ENCODE measurements at places on chromosomes 7 and 10.

DNA sequence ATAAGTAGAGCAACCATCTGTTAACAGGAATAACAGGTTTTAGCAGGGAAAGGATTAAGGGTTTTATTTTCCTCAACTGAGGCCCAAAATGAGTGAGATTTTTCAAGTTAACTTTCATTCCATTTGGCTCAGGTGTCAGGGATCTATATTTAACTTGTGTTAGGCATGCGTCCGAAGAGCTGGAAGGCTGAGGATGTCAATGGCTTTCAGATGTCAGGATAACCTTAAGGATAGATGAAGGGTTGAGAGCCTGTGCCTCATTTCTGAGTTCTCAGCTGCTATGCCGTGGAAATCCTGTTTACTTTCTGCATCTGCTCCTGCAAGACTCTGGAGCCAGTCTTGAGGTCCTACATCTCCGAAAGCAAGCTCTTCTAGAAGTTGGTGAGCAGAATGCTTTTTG lies 36.4 kb upstream of the CD36 start:
- DNase-seq, result no peak

GRCh38 chr10:65033957-65034356 lies 1512.8 kb downstream of the REEP3 start:
- DNase-seq, result no peak

- no peak for DNase-seq
Observed at GRCh38 chr10:67662415-67662814, 33.6 kb downstream of the CTNNA3 start.

GRCh38 chr7:65907501-65908198 lies 34.8 kb downstream of the VKORC1L1 start:
- no peak for DNase-seq

DNA sequence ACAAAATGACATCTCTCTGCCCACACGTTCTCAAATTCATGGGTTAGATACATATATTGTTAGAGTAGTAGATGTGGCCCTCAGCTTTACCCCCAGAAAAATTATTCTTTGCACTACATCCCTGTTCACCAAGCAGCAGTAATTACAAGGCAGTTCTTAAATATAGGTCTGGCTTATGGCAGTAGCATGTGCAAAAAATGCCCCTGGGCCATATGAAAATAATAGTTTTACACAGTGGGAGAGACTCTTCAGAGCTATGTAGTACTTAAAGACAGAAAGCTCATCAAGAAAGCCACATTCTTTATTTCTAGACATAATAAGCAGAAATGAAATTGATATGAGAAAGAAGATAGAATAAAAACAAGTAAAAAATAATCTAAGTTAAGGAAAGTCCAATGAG lies 196.3 kb upstream of the FOXP2 start:
- DNase-seq, result no peak

DNA sequence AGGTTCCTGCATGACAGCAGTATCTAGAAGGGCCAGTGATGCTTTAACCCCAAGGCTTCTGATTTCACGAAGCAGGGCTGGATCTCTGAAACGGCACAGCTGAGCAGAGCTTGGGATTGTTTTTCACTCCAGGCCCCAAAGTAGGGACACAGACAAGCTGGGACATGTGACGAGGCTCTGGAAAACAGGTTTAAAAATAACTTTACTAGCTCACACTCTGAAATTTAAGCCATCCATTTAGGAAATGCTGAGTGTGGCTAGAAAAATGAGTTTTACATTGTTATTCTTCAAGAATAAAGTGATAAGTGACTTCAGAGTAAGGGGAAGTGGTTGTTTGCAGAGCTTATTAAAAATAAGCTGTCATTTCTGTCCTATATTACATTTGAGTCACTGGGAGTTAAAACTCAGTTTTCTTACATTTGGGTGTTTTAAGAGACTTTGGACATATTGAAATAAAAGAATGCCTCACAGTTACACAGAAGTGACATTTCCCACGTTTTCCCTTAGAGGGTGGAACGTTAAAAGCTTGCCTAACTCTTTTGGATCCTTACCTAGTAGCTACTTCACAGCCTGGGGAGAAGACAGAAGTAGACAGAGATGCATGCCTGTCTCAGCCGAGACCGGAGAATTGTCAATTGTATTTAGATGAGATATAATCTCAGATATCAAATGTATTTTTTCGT lies 107.8 kb downstream of the GALNT17 start:
- no peak for DNase-seq

GRCh38 chr10:86090807-86091206 lies 275.8 kb downstream of the GRID1 start:
- DNase-seq, result no peak

DNA sequence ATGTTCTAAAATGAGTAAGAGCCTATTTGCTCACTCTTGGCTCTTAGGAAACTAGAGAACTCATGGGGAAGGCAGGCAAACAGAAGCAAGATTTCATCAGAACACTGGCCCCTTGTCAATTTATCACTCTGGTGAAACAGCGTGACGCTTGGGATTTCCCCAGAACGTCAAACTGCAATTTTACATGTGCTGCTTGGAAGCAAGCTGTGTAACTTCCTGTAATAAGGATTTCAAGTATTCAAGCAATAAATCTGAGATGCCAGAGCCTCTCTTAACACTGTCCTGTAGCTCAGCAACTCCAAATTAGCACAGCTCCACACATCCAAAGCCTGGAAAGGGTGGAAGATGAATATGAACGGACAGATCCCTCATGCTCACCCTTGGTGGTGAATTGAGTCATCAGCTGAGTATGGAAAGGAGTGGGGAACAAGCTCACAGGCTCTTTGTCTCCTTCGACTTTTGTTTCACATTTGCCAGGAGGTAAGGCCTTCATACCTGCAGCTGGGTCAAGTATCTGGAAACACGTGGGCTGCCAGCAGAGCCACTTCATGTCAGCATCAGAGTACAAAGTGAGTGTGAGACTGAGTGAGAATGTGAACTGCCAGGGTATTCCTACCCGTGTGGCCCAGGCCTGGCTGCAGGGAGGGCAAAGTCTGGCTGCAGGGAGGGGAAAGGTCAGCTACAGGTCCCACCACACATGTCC lies 140.4 kb upstream of the NAMPT start:
- peak; percentile 56 for DNase-seq

DNA sequence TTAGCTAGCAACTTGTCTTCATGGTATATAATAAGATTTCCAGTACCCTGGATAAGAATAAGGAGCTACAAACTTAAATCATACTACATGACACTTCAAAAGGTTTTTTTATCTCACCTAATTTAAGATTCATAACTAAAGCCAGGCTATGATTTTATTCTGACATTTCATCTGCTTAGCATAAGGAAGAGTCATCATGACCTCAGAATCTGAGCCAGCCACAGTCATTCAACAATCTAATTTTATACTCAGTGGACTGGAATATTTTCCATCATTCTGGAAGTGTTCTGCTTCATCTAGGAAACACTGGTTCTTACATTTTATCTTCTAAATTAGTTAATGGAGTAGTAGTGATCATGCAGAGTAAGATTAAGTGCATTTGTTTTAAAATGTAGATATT lies 102.1 kb upstream of the KCND2 start:
- no peak for DNase-seq

DNA sequence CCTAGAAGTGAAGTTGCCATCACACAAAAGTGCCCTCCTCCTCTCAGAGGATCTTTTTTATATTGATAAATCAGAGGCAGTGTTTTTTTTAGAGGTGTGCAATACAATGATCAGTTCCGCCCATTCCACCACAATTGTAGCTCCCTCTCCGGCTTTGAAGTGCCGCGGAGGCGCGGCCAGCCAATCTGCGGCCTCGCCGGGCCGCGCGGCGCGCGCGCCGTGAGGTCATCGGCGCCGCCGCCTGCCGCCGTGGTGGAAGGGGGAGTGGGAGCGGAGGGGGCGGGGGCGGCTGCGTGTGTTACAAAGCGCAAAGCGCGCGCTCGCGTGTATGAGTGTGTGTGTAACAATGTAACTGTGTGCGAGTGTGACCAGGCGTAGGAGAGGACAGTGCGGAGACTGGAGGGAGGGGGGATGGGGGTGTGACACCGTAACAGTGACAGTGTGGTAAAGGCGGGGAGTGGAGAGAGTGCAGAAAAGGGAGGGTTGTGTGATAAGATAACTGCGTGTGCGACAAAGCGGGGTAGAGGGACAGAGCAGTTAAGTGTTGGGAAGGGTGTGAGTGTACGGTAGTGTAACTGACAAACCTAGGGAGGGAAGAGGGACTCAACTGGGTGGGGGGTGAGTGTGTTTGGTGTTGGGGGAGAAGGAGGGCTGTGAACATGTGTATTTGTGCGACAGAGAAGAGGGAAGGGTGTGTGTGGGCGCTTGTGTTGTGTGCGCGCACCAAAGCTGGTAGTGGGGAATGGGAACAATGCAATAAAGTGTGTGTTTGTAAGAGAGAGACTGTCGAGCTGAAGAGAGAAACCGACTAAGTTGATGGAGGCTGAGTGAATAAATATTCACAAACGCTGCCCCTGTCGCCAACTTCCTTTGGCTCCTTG lies at the start of gene SP8:
Gene SP8, minus strand, starts transcription at position 108 of the 881 bp plus-strand sequence. Its CDS starts 88 bp downstream, at position 20.
- DNase-seq, result no peak

GRCh38 chr10:75530299-75530698 lies 98.9 kb downstream of the LRMDA start:
- DNase-seq, result no peak

DNA sequence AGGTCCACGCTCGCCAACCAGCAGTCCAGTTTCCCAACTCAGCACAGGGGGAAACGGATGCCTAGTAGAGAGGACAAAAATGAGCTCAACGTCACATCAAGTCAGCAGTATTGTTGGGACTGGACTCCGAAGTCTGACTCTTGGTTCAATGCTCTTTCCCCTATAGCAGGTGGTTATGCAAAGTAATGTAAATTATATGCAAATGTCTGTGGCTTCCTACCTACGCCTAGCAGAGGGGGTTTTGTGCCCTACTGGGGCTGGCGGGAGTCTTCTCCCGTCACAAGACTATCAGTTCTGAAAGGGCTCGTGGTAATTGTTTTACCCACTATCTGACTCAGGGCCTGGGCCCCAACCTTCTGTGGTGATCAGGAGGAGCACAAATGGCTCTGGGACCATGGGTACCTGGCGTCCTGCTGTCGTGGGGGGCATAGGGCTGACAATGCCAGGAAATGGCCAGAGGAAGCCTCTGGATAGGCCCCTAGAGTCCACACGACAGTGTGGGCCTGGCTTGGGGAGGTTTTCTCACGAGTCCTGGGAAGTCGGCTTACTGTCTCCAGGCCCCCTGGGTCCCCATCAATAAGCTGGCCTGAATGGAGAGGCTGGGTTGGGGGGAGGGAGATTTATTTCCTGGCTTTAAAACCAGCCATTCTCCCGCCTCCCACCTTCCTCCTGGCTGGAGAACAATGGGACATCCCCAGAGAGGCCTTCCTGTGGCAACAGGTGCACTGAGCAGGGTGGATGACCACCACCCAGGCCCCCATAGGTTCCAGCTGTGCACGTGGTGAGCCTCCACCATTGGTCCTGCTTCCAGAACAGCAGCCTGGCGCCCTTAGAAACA lies 41.8 kb downstream of the UNC5B start:
- no peak for DNase-seq

DNA sequence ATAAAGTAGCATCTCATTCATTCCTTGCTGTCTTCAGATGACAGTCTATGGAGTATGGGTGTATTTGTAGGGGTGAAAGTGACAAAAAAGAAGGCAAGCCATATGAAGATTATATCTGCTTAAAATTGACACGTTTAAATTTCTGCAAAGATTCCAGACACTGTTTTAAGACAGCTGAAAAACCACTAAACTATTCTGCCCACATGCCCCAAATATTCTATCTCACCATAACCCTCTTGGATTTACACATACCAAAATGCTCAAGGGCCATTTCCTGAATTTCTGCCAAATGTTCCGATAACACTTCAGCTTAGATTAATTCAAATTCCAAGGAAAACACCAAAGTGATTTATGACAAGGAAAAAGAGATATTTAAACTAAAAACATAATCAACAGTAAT lies 99.9 kb upstream of the IL6 start:
- DNase-seq, result no peak

DNA sequence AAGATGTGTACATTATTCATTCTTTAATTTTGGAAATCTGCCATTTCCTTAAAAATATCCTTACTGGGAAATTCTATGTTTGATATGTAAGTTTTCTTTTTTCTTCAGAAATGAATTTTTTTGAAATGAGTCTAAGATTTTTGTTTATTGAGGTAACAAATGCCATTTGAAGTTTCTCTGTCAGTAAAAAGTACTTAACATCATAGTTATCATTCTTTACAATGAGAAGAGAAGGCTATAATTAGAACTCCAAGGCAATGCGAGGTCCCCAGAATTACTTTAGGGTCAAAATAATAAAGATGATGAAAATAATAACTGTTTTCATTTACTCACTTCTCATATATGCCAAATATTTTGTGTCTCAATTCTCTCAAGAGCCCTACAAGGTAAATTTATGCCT lies 37.0 kb upstream of the RHOBTB1 start:
- no peak for DNase-seq

GRCh38 chr7:78779788-78780187 lies 673.7 kb downstream of the MAGI2 start:
- DNase-seq, result no peak

DNA sequence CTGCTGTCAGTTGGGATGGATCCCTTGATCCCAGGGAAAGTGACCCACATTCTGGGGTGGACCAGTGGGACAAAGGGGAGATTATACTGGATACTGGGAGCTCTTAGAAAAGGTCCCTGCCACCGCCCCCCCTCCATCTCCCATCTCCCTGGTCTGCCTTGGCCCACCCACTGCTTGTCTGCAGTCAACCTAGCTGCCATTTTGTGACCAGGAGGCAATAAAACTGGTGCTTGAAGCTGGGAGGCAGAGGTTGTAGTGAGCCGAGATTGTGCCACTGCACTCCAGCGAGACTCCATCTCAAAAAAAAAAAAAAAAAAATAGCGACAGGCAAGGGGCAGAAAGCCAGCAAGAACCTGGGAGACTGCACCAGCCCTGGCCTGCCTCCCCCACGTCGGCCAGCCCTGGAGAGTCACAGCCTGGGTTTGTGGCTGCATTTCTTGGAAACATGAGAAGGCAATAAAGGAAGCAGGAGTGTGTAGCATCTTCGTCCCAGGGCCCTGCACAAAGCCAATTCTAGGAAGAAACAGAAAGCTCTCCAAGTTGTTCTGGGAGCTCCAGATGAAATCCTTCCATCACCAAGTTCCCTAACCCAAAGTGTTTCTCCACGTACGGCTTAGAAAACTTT lies 4.7 kb upstream of the ARPC1B start:
- no peak for DNase-seq

GRCh38 chr10:72808001-72808400 lies 85.5 kb upstream of the OIT3 start:
- DNase-seq, result no peak

DNA sequence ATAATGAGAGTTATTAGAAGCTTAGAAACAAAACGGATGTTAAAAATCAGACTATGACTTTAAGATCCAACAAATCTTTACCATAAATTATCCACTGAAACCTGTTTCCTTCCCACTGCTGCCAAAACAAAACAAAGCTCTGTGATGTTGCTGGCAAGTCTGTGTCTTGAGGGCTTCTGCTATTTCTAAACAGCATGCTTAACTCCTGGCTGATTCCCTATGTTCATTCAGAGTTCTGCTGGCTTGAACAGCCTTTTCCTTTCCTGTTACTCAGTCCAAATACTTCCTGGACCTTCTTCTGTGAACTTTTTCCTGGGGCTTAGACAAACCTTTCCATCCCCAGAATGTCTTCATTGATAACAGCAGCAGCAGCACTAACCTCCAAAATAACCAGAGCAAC lies 448.1 kb downstream of the SORCS1 start:
- no peak for DNase-seq

Data from stimulated activated CD8-positive, alpha-beta memory T cell treated with anti-CD3 and anti-CD28 coated beads, Interleukin-4, amount 100 ng/mL, for 24 hours (primary cell).